ENCODE measurements at places on chromosomes 13 and 19. TPM values are rescaled to one million over a fixed set of nuclear protein-coding genes. Genes with fewer than 3 reads are reported as not detected.

The ZNF429 gene
- 30.7 TPM for total RNA-seq

The WDR88 gene
- not detected for total RNA-seq

- DNase-seq: no peak
Measured at GRCh38 chr19:16883522-16883921, 5.3 kb upstream of the F2RL3 start.

DNA sequence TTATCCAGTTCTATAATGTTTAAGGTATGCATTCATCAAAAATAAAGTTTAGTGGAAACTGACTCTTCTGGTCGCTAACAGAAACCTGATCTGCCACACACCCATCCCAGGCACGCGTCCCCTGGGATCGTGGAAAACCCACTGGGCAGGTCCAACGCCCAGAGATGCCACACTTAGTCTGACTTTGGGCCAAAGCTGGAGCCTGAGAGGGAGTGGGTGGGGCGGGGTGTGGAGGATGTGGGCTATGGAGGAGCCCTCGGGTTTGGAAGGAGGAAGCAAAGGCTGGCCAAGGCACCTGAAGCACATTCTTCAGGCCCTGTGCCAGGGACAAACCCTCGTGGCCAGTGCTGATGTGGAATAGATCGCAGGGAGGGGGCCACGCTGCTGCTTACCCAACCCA is 2.5 kb downstream of the IGFL1 start:
- no peak for DNase-seq

DNA sequence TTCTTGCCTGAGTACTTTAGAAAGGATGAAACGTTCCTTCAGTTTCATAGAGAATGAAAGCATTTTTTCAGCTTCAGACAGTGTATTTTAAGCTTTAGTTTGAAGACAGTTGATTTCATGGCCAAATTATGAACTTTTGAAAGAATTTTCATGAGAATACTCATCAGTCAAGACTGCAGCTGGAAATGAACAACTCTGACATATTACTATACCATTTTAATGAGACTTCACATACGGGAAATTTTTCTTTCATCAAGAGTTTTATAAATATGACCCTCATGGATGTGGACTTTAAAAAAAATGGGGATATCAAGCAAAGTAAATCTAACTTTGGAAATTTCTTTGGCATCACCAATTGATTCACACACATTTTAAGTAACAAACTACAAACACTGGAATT is 6.4 kb downstream of the LATS2 start:
- no peak for DNase-seq

The ANKLE1 gene
- total RNA-seq: 59.4 TPM

The SMIM24 gene
- total RNA-seq: 11.3 TPM

DNA sequence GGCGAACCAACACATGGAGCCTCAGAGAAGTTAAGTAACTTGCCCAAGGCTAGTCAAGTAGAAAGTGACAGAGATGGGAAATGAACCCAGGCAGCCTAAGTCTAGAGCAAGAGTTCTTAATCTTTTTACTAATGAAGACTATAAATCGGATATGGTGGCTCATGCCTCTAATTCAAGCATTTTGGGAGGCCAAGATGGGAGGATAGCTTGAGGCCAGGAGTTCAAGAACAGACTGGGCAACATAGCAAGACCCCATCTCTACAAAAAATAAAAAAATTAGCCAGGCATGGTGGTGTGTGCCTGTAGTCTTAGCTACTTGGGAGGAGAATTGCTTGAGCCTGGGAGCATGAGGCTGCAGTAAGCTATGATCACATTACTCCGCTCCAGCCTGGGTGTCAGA is 10.7 kb downstream of the GPR12 start:
- DNase-seq: no peak

DNA sequence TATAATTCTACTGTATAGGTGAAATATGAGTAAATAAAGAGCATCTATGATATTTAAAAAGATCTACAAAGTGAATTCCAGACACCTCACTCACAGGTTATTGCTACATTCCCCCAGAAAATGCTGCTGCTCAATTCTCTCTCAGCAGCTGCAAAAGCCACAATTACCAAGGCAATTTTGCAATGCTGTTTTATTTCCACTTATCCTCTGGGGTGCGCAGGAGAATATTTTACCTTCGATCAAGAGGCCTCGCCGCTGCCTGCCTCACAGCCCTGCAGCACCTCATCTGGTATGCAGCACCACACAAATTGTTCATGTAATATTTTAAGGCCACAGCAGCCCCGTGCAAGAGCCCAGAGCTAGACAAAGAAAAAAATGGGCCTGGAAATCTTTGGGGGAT is 333.2 kb downstream of the DNAJC15 start:
- DNase-seq: no peak

- DNase-seq: no peak
Measured at GRCh38 chr13:83798731-83799130, 83.5 kb downstream of the SLITRK1 start.

DNA sequence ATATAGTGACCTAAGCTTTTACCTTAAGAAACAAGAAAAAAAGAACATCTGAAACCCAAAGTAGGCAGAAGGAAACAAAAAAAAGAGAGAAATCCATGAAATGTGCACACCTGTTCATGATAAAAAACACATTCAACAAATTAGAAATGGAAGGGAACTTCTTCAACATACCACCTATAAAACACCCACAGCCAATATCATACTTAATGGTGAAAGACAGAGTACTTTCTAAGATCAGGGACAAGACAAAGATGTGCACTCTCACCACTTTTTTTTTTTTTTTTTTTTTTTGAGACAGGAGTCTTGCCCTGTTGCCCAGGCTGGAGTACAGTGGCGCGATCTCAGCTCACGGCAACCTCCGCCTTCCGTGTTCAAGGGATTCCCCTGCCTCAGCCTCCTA is 29.2 kb downstream of the ZNF45 start:
- no peak for DNase-seq

DNA sequence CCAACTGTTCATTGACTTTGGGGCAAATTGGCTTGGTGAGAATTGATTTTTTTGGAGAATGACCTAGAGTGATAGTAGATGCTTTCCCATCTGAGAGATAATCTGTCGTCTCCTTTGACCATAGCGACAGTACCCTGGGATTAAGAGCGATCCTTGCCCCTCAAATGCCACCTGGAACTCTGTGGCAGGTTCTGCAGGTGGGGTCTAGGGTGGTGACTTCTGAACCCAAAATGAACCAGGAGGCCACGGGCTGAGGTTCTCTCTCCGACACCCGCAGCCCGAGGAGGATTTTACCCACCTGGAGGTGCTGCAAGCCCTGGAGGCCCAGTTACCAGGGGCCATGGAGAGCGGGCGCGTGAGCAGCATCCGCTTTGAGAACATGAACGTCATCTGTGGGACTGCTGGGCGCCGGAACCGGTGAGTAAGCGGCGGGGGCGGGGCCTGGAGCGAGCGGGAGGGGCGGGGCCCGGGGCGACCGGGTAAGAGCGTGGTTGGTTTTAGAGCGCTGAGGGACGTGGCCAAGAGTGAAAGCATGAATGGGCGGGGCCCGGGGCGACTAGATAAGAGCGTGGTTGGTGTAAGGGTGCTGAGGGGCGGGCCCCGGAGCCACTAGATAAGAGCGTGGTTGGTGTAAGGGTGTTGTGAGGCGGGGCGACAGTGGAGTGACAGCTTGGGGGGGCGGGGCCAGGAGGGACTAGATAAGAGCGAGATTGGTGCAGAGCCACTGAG is 8.6 kb downstream of the C19orf81 start:
- DNase-seq: peak; percentile 98

The KCNN1 gene
- total RNA-seq: 0.57 TPM

DNA sequence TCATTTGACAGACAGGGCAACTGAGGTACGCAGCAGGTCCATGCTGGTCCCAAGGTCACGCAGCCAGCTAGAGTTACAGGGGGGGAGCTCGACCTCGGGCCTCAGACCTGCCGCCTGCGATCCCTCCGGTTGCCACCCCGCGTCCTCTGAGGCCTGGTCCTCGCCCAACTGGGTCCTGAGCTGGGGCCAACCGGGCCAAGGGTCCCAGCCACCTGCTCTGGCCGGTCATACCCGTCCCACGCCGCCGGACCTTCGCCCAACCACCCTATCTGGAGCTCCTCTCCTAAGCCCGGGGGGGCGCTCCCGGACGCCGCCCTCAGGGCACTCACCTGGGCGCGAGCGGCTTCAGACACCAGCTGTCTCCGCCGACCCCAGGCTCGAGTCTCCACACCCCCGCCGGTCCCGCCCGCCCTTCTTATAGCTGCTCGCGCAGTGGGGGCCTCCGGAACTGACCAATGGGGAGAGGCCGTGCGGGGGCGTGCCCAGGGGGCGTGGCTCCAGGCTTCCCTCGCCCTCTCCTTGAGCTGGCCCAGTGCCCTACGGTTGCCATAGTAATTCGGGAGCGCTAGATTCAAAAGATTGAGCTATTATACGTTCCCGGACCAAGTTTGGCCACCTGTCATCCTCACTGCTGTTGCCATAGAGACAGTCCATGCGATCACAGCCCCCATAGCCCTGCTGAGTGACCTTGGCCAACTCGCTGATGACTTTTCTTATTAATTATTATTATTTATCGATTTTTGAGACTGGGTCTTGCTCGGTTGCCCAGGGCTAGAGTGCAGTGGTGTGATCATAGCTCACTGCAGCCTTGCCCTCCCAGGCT is at the start of gene PLIN5:
Gene PLIN5 (minus strand): TSS at position 389 of the 823 bp plus-strand sequence. CDS start 1,150 bp downstream, outside the sequence.
- DNase-seq: peak; percentile 69

The ZNF729 gene
- not detected for total RNA-seq

The SHISA2 gene
- total RNA-seq: not detected

GRCh38 chr19:48925240-48925843 is 8.2 kb upstream of the DHDH start:
- DNase-seq: no peak

- DNase-seq: no peak
Measured at GRCh38 chr19:7109678-7110289, 40.3 kb downstream of the ZNF557 start.

The FPR2 gene
- total RNA-seq: not detected

The MEIOSIN gene
- total RNA-seq: not detected

GRCh38 chr19:5974721-5975387 is 3.1 kb downstream of the RANBP3 start:
- peak; percentile 69 for DNase-seq

The SIX5 gene
- 15.2 TPM for total RNA-seq

DNA sequence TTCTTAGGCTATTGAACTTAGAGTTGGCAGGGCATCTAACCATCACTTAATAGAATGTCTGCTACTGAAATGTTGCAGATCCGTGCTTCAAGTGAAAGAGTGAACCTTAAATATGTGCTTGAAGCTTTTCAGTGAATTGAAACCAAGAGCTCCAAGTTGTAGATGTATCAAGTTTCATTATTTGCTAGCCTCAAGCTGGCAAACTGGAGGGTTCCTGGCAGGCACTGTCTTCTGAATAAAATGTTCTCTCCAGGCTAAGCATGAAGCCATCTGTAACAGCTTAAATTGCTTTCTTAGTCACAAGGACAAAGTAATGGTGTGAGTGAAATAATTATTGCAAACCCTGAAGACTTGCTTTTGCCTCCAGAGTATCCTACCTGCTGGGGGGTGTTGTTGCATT is 415.0 kb upstream of the SPRY2 start:
- DNase-seq: no peak

The KRTDAP gene
- total RNA-seq: not detected

The COG3 gene
- total RNA-seq: 27.7 TPM

DNA sequence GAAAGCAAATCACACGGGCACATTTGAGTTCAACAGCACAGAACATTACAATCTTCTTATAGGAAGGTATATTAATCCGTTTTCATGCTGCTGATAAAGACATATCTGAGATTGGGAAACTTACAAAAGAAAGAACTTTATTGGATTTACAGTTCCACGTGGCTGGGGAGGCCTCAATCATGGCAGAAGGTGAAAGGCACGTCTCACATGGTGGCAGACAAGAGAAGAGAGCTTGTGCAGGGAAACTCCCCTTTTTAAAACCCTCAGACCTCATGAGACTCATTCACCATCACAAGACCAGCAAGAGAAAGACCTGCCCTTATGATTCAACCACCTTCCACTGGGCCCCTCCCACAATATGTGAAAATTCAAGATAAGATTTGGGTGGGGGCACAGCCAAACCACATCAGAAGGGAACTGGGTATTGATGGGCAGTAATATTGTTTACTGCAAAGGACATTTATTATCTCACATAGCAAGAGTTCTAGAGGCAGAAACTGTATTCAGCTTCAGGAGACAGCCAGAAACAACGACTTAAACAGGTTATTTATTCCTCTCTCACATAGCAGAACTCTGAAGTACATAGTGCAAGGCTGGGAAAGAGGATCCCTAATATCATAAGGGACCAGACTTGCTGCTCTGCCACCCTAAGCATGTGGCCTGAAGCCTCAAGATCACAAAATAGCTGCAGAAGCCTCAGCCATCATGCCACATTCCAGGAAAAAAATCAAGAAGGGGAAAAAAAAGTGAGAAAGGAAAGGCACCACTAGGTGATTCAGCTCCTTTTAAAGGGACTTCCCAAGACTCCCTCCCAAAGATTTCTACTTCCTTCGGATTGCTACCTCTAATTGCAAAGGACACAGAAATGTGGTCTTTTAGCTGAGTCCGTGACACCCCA is 23.1 kb downstream of the FXYD5 start:
- no peak for DNase-seq

DNA sequence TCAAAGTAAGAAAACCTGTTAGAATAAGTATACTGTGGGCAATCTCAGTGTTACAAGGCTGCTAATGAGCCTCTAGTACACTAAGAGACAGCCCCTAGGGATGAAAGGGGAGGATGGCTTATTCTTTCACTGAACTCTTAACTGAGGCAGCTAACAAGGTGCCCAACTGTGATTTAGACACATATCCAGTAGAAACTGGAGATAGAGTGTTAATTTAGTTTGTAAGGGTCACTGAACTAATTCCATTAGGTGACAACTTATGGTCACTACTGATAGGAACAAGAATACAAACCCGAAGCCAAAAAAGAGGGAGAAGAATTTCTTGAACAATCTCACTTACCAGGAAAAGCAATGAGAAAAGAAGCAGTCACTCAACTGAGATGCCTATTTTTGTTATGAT is 1010.6 kb downstream of the PCDH9 start:
- DNase-seq: no peak

- DNase-seq: peak; percentile 16
Measured at GRCh38 chr13:46759846-46760245, 37.1 kb downstream of the ESD start.

DNA sequence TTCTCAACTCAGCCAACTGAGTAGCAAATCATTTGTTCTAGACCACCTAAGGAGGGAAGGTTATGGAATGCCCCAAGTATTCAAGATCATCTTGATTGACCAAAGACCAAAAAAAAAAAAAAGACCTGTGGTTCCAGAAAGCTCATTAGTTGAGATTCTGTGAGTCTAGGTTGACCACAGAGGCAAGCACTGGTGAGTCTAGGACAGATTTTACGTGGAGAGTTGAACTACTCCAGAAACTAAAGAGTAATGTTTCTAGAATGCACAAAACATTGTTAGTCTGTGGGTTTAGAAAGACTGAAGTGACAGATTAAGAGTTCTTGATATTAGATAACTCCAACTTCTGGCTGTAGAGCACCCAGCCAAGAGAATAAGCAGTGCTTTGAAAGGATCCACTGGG is 4.0 kb upstream of the CYTH2 start:
- DNase-seq: no peak
